ENCODE measurements at places on chromosomes 3 and 15. TPM values are rescaled to one million over a fixed set of nuclear protein-coding genes. Genes with fewer than 3 reads are reported as not detected.

Gene PLIN1
- total RNA-seq = 0.41 TPM

Gene RTP3
- total RNA-seq = not detected

- DNase-seq = no peak
Measured at GRCh38 chr15:78358102-78358870, 18.1 kb downstream of the CRABP1 start.

DNA sequence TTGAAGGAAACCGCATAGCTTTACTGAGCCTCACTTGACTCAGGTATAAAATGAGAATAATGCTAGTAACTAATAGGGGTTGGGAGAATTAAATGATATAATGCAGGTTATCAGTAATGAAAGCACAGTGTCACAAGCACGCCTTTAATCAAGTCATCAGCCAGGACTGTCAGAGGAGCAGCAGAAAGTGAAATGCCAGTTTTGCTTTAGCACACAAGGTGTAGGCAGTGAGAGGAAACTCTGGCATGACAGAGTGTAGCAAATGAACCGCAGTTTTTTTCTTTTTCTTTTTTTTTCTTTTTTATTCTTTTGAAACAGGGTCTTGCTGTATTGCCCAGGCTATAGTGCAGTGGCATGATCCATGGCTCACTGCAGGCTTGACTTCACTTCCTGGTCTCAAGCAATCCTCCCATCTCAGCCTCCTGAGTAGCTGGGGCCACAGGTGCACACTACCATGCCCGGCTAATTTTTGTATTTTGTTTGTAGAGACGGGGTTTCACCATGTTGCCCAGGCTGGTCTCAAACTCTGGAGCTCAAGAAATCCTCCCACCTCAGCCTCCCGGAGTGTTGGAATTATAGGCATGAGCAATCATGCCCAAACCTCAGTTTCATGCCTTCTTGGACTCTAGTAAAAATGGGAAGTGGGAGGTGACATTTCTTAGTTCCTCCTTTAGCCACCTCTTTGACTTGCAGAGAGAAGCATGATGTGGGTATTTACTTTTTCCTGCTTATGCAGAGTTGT lies 9.7 kb upstream of the SCAANT1 start:
- no peak for DNase-seq

DNA sequence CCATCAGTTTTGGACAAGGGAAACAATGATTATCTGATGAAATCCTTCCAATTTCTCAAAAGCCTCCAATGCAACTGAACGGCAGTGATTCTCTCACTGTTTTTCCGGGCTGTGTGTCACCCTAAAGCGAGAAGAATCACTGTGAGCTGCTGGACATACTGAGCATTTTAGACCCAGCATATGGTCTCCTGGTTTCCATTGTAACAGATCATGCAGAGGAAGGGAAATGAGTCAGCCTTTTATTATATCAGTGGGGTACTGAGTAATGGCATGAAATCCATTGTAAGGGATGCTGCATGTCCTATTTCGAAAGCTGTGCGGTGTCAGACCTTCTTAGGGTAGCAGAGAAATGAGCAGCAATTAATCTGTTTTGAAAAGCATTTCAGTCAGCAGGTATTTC lies 287.1 kb downstream of the IL5RA start:
- DNase-seq = no peak

All from activated CD4-positive, alpha-beta T cell treated with anti-CD3 and anti-CD28 coated beads for 36 hours (primary cell).